ENCODE measurements at places on chromosomes 7 and 10.

GRCh38 chr7:5603241-5604140, 178.0 kb downstream of the RNF216 start:
- no peak for DNase-seq

DNA sequence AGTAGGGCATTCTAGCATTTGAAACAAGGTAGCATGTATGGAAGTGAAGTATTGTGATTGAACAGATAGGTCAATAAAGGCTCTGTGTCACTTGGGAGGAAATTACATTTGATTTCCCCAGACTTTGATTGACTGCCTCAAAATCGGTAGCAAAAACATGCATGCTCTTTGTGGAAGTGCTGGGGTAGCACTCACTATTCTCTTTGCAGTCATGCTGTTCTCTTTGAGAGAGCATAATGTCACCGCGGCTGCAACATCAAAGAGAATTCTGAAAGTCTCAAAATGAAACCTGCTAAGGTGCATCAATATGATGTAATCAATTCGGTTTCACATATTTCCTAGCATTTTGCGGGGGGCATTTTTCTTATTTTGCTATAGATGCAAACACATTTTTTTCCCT, 64.2 kb downstream of the ARMC3 start:
- DNase-seq, result no peak

GRCh38 chr7:144827621-144828020, 8.2 kb downstream of the TPK1 start:
- DNase-seq, result no peak

DNA sequence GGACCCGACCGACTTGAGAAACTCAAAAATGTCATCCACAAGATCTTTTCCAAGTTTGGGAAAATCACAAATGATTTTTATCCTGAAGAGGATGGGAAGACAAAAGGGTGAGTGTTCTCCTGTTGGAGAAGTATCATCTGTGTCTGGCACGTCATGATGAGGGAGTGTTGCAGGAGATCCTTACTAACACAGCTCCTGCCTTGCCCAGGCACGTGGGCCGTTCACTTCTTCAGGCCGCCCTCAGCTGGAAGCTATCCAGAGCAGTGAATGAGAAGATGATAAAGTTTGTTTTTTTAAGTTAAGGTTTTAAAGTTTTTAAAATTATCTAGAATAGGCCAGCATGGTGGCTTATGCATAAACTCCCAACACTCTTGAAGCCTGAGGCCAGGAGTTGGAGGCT, 6.2 kb downstream of the EIF3B start:
- DNase-seq, result no peak

DNA sequence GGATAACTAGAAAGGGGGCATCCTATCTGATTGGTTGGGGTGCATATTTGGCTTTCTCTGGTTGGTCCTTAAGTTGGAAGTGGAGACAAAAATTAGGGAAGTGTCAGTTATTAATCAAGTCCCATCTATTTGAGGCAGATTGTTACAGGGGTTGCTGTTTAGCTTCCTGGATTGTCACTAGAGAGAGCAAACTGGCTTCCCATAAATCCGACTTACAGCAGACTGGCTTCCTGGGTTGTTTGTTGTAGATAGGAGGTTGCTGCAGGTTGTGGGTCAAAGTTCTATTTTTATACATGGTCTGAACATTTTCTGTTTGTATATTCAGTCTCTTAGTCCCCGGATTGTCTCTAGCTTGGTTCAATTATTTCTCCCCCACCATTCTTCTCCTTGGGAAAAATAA, 106.1 kb upstream of the HABP2 start:
- no peak for DNase-seq

GRCh38 chr7:151770232-151770631, 106.7 kb downstream of the PRKAG2 start:
- no peak for DNase-seq

DNA sequence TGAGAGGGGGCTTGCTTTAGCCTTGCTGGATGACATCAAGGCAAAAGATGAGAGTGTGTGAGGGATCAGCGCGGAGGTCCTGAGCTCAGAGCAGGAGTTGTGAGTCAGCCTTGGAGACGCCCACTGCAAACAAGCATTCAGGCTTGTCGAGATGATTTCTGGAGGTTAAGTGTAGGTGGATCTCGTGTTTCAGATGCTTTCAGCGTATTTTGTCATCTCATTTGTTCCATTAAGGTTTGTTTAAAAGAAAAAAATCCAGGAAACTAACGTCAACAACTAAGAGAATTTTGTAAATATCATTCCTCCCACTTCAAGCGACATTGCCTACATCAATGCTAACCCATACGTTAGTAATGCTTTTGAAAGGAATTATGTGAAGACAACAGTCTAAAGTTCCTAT, 715.4 kb upstream of the NRP1 start:
- no peak for DNase-seq

GRCh38 chr7:155560196-155560885, 14.0 kb upstream of the CNPY1 start:
- no peak for DNase-seq

DNA sequence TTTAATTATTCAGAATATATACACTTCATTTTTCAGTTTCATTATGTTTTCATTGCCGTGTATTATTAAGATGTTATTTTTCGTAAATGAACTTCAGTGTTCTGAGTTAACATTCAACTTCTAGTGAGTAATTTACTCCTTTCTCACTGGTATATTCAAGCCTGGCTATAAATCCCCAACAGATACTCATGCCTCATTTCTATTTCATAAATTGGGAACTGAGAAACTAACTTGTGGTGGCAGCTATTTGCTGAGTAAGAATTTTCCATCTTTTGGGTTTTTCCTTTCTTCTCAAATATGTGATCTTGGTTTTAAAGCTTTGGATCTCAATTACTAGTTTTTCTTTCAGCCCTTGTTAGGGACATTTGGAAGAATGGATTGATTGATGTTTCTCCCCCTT, 281.1 kb downstream of the CDK14 start:
- DNase-seq, result no peak

- DNase-seq, result no peak
Measured at GRCh38 chr7:84092207-84092606, 102.4 kb downstream of the SEMA3A start.

DNA sequence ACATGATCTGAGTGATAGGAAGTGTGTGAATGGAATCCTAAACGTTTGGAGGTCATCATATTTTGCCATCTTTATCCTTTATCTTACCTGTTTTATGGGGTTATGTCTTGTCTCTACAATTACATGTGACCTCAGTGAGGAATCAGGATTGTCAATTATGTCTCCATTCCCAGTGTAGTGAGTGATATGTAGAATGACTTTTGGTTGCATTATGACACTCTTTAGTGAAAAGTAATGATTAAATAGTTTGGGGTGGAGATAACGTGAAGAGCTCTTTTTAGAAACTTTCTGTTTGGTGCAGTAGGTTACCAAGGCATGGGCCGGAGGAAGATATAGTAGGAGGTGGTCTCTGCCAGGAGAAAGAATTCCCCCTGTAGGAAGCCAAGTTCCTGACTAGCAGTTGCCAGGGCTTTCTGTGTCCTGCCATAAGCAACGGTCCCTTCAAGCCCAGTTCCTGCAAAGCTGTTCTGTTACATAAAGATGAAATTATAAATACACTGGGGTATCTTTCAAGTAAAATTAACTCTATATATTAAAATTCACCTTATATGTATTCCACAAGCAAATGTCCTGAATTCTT, 228.2 kb downstream of the NSUN6 start:
- DNase-seq, result no peak
